Activated naive CD4-positive, alpha-beta T cell treated with anti-CD3 and anti-CD28 coated beads, Interleukin-2, amount 50 U/mL, for 16 hours (primary cell): ENCODE measurements at places on chromosomes 12 and 14.

DNA sequence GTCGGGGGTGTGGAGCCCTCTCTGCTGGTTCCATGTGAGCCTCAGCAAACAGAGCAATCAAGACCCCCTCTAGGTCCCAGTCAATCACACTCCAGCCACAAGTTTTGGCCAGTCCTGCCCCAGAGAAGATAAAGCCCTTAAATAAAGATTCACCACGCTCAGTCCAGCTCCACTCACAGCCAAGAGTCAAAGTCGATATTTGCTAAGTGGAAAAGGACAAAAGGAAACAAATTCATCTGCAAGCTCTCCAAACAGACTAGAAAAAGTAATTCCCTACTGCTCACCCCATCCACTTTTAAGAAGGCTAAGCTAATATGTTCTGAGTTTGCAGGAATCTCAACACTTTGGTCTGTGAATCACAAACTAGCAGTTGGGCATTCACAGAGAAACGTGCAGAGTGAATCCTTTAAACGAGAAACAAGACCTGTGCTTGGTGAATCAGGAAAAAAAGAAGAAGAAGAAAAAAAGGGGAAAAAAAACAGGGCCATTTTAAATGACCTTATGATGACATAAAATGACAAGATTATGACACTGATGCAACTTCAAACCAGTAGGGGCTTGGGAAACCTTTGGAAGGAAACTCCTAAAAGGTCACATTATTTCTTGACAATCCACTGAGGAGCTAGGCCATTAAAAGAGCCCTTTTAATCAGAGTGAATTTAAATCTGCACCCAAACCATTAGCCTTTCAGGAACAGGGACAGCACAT lies 41.8 kb upstream of the FOXN3 start:
- DNase-seq = no peak

DNA sequence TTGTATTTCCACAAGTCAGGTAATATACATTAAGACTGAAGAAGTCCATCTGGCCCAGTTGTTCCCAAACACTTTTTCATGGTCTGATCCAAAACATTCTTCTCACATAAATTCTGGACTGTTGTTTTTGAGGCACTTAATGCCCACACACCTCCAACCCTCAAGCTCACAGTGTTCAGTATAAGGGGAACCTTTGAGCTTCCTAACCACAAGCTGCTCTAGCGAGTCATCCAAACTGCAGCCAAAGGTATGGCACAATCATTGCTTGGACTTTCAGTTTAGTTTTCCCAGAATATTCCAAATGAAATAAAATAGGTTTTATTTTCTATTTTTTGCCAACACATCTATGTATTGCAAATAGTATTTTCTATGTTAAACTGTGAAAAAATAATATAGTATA lies 103.0 kb downstream of the PUS7L start:
- no peak for DNase-seq

DNA sequence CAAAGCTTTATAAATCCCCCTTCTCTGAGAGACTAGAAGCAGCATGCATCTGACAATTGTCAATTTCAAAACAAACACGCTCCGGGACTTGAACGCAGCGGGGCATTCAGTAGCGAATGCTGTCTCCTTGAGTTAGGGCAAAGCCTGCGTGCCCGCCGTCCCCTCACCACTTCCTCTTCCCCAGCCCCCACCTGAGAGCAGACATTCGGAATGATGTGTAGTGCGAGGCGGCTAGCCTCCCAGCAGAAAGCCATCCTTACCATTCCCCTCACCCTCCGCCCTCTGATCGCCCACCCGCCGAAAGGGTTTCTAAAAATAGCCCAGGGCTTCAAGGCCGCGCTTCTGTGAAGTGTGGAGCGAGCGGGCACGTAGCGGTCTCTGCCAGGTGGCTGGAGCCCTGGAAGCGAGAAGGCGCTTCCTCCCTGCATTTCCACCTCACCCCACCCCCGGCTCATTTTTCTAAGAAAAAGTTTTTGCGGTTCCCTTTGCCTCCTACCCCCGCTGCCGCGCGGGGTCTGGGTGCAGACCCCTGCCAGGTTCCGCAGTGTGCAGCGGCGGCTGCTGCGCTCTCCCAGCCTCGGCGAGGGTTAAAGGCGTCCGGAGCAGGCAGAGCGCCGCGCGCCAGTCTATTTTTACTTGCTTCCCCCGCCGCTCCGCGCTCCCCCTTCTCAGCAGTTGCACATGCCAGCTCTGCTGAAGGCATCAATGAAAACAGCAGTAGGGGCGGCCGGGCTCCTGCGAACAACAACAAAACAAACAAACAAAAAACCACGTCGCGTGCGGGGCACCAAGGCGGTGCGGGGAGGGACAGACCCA lies 2.2 kb downstream of the PRMT8 start:
- DNase-seq = no peak

DNA sequence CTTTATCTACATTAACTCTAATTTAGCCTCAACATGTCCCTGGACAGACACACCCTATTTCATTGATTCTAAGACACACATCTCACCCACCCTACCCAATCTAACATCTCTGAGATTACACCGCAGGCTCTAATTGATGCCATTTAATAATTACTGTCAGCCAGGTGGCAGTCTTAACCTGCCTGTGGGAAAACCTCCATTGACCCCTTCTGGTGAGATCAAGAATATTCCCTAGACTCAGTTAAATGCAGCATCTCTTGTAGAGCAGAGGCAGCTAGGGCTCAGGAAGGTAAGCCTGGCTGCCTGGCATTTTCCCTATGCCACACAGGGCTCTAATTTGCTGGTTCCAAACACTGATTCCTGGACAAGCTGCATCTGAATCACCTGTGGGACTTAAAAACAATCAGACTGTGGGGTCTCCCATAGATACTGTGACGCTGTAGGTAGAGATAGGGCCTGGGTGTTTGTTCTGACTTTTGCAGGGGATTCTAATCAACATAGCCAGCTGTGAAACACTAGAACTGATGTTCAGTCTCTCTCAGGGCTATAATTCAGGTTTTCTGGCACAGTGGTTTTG lies 14.3 kb downstream of the MCRS1 start:
- no peak for DNase-seq

- no peak for DNase-seq
These were observed 47.4 kb downstream of the STX2 start for GRCh38 chr12:130791629-130792028.
